ENCODE measurements at places on chromosomes 5 and 9.

GRCh38 chr9:135525241-135526088 lies 4.2 kb downstream of the LCN1 start:
- no peaks in the 10 kb centered on the region for H3K4me1 ChIP-seq
- H3K27me3 ChIP-seq, result no peaks in the 10 kb centered on the region
- no peaks in the 10 kb centered on the region for H3K36me3 ChIP-seq
- no peak for DNase-seq

DNA sequence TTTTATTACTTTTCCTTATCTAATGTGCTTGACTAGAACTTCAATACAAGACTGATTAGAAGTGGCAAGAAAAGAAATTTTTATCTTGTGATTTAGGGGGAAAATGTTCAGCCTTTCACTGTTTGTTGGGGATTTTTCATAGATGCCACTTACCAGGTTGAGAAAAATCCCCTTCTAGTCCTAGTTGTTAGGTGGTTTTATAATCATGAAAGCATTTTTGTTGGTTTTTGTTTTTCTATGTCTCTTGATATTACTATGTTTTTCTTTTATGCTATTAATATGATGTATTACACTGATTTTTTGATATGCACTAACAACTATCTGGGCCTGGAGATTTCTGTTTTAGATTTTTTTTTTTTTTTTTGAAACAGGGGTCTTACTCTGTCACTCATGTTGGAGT lies 134.0 kb downstream of the PARP8 start:
- H3K27me3 ChIP-seq, result no peaks in the 10 kb centered on the region
- H3K4me3 ChIP-seq, result no peak overlapping the region
- no peaks in the 10 kb centered on the region for H3K4me1 ChIP-seq
- no peak overlapping the region for H3K27ac ChIP-seq

GRCh38 chr5:134290443-134290842 lies 64.6 kb upstream of the PPP2CA start:
- H3K27me3 ChIP-seq, result peaks cover 2% of the 10 kb centered on the region
- no peak overlapping the region for H3K27ac ChIP-seq
- H3K36me3 ChIP-seq, result no peaks in the 10 kb centered on the region
- H3K4me3 ChIP-seq, result no peak overlapping the region

DNA sequence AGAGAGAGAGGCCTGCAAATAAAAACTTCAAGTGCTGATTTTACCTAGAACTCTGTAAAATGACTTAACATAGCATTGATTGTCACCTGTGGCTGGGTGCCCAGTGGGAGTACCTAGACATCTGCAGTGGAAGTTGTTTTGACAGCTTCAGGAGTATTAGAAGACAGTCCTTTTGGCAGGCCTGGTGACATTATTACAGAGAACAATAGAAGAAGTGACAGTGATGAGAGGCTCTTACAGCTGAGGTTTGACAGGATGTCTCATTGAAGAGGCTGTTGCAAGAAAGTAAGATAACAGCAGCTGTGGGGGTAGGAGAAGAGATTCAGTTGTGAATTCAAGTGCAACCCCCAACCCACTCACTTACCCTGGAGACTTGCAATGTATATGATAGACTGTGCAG lies 27.9 kb upstream of the MUSK start:
- H3K4me3 ChIP-seq, result no peak overlapping the region
- no peak for DNase-seq
- H3K4me1 ChIP-seq, result no peaks in the 10 kb centered on the region
- no peaks in the 10 kb centered on the region for H3K36me3 ChIP-seq
- no peak overlapping the region for H3K27ac ChIP-seq

- no peak overlapping the region for H3K27ac ChIP-seq
- H3K27me3 ChIP-seq, result no peaks in the 10 kb centered on the region
- no peaks in the 10 kb centered on the region for H3K36me3 ChIP-seq
These were observed 45.2 kb downstream of the RNF180 start for GRCh38 chr5:64210866-64211265.

- no peaks in the 10 kb centered on the region for H3K36me3 ChIP-seq
- H3K27ac ChIP-seq, result no peak overlapping the region
- H3K4me3 ChIP-seq, result no peak overlapping the region
- no peak for DNase-seq
These were observed 167.1 kb upstream of the MVB12B start for GRCh38 chr9:126159430-126160060.

DNA sequence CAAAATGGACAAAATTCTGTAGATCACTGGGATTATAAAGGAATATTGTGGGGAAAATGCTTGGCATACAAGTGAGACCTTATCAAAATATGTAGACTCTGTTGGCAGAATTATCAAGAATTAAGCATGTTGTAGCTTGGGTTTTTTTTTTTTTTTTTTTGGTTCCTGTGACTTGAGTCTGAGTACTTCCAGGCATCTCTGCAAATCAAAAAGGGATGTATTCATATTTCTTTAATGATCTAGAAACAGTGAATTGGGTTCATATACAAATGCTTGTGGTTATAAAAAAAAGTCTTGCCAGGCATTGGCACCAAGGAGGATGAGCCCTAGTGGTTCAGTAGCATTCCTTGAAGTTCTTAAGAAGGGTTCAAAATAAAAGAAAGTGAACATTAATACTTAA lies 292.2 kb downstream of the ARHGAP26 start:
- no peak overlapping the region for H3K27ac ChIP-seq
- no peaks in the 10 kb centered on the region for H3K27me3 ChIP-seq
- no peak overlapping the region for H3K4me3 ChIP-seq
- DNase-seq, result no peak
- no peaks in the 10 kb centered on the region for H3K4me1 ChIP-seq

GRCh38 chr9:129052592-129052991 lies 16.2 kb downstream of the MIGA2 start:
- no peak overlapping the region for H3K27ac ChIP-seq
- H3K36me3 ChIP-seq, result no peaks in the 10 kb centered on the region
- H3K27me3 ChIP-seq, result no peaks in the 10 kb centered on the region

DNA sequence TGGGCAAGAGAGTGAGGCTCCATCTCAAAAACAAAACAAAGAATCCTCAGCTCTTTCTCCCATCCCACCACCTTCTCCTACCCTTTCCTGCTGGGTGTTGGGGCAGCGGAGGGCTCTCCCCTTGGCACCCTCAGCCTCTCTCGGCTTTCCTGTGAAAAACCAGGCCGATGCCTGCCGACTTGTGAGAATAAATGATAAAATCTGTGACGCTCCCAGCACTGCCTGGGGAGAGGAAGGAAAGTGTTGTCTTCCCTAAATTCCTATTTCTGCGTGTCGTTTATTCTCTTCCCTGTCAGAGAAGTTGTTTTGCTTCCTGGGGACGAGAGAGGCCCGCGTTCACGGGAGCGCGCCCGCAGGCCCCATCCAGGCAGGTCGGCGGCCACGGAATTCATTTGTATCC lies 19.7 kb downstream of the NEK6 start:
- H3K4me3 ChIP-seq, result no peak overlapping the region
- H3K27ac ChIP-seq, result no peak overlapping the region
- H3K36me3 ChIP-seq, result no peaks in the 10 kb centered on the region
- H3K27me3 ChIP-seq, result no peaks in the 10 kb centered on the region
- no peak for DNase-seq

GRCh38 chr5:173878224-173878967 lies 9.8 kb upstream of the CPEB4 start:
- no peaks in the 10 kb centered on the region for H3K27me3 ChIP-seq
- no peak for DNase-seq
- no peak overlapping the region for H3K4me3 ChIP-seq
- H3K27ac ChIP-seq, result no peak overlapping the region
- H3K36me3 ChIP-seq, result no peaks in the 10 kb centered on the region

DNA sequence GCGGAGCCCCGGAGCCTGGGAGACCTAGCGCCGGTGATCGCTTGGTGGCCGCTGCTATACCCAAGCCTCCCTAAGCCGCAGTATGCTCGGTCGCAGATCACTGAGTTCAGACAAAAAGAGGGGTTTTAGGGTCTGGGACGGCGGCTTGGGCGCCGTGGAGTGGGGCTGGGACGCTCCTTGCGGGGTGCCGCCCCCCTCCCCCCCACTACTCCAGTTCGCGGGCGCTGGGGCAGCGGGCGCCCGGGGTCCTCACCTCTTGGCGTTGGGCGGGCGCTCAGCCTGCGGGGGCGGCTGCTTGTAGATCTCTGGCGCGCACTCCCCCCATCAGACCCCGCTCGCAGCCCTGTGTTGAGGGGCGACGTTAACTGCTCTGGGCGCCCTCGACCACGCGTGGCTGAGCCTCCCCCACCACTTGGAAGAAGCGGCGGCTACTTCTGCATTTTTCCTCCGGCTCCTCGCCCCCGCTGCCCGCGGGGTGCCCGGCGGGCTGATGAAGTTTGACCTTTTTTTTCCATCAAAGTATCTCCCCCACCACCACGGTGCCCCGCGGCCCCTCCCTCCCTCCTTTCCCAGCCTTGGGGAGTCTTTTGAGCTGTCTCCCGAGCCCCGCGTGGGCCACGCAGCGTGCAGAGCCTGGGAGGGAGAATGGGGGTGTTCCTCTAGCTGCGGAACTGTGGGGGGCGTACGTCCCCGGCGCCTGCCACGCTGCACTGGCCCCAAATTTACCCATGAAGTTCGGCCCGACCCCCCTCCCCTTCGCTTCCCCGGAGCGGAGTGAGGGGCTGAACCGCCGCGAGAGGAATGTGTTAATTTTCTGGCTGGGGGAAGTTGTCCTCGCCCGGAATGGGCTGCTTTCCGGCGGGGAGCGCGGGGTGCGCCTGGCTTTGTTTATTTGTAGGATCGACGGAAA lies 1.2 kb downstream of the CXXC5 start:
- peaks cover 39% of the 10 kb centered on the region for H3K4me1 ChIP-seq
- H3K27me3 ChIP-seq, result peaks cover 33% of the 10 kb centered on the region
- no peak overlapping the region for H3K27ac ChIP-seq

GRCh38 chr5:14145435-14146334 lies 2.5 kb downstream of the TRIO start:
- H3K27me3 ChIP-seq, result no peaks in the 10 kb centered on the region
- H3K36me3 ChIP-seq, result no peaks in the 10 kb centered on the region
- H3K4me3 ChIP-seq, result no peak overlapping the region
- DNase-seq, result no peak

DNA sequence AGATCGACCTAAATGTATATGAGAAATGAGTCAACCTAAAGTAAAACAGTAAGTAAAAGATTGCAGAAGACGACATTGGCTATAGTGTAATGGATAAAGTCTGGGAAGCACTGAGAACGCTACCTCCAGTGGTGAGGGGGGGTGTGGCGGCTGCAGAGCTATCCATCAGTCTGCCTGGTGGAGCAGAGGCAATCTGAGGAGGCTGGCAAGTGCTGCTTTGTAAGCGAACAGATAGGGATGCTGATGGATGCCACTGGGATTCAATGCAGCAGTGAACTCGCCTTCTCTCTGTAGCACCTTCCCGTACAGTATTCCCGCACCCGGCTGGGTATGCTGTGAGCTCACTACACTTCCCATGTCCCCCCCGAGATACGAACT lies 261.5 kb downstream of the NSG2 start:
- H3K27me3 ChIP-seq, result no peaks in the 10 kb centered on the region
- H3K4me1 ChIP-seq, result no peaks in the 10 kb centered on the region
- DNase-seq, result no peak
- H3K27ac ChIP-seq, result no peak overlapping the region
- no peak overlapping the region for H3K4me3 ChIP-seq
